ENCODE measurements at places on chromosomes 12 and 14. TPM values are rescaled to one million over a fixed set of nuclear protein-coding genes. Genes with fewer than 3 reads are reported as not detected.

DNA sequence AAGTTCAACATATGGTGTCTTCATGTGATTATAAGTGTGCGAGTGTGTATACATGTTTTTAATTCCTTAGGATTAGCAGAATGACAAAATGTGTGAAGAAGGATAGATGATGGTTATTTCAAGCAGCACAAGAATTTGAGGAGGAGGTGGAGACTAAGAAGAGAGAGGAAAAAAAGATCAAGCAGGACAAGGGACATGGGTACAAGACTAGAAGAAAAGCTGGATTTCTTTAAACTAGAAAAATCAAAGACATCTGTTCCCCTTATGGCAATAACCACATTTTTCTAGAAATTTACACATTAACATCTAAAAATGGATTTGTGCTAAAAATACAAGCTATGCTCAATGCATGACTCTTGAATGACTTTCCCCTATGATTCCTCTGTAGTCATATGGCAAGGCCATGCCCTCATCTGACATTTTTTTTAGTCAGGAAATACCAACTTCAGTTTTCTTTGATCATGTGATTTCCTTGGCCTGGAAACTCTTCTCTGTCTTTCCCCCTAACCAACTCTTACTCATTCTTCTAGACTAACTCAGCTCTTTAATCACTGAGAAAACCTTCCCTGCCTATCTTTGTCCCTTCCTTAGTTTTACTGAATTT, 435.8 kb downstream of the NRXN3 start:
- no peak overlapping the region for H3K4me3 ChIP-seq
- H3K27me3 ChIP-seq: no peaks in the 10 kb centered on the region
- H3K4me1 ChIP-seq: no peaks in the 10 kb centered on the region
- no peak overlapping the region for H3K27ac ChIP-seq
- DNase-seq: no peak

DNA sequence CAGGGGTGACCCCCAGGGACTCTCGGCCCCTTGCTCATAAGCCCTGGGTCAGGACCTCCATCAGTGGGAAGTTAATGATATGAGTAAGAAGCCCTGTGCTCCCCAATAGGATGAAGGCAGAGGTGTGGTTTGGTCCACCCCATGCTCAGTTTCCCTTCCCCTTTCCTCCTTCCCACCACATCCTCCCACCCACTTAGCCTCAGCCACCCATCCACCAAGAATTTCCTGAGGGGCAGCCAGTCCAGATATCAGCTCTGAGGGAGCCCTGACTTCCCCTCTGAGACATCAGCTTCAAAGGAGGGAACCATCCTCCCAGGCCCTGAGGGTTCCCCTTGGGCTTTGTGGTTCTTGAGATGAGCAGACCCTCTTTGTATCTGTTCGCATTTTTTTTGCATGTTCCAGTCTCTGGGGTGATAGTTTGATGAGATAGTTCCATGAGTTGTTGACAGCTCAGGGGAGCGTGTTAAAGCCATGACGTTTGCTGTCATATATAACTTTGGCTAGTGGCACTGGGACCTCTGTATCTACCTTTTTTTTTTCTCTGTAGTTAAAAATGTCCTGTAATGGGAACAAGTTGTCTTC, 71.2 kb downstream of the LGMN start:
- H3K4me1 ChIP-seq: peaks cover 9% of the 10 kb centered on the region
- H3K27ac ChIP-seq: no peak overlapping the region
- peaks cover 26% of the 10 kb centered on the region for H3K36me3 ChIP-seq

GRCh38 chr12:85352016-85352415, 72.0 kb downstream of the ALX1 start:
- no peak for DNase-seq
- H3K36me3 ChIP-seq: no peaks in the 10 kb centered on the region
- no peak overlapping the region for H3K27ac ChIP-seq
- no peak overlapping the region for H3K4me3 ChIP-seq
- no peaks in the 10 kb centered on the region for H3K27me3 ChIP-seq
- no peaks in the 10 kb centered on the region for H3K4me1 ChIP-seq

BEST3 gene
- total RNA-seq: not detected

DNAI7 gene
- total RNA-seq: not detected

Data from thoracic aorta (tissue), 2 donors.